ENCODE measurements at places on chromosomes 1 and 21.
A peak's percentile ranks its signal among the peaks of the same experiment; 100 is the strongest.

DNA sequence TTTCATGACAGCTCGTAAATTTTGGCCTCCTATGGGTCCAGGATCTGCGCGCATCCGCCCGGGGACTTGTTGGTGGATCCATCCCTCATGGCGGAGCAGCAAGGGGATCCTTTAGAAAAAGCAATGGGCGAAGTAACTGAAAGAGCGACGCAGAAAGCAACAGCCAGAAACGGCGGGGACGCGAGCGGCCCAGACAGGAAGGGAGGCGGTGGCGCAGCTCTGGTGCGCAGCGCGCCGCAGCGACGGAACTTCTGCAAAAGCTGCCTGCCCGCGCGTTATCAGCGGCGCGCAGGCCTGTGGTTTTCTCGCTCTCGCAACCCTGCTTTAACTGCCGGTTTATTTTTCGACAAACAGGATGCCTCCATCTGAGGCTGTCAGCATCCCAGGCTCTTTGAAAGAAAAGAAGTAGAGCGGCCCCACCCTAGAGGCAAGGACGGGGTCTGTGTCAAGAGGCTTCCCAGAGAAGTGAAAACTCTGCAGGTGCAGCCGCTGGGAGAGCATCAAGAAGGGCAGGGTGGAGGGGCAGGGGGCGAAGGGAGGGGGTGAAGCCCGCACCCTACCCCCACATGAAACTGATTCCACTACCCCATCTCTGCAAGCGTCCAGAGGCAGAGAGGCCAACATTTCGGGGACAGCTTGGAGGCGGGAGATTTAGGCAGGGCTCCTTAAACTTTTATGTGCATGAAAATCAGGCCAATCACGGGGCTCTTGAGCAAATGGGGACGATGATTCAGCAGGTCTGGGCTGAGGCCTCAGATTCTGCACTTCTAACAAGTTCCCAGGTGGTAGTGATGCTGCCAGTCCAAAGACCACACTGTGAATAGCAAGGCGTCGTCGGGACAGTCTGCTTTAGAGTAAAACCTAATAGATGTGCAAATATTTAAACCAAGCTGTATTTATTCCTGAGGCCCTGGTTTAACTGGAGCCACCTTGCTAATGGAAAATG lies 22.2 kb downstream of the RUNX1 start:
- peak; percentile 58 for DNase-seq

- DNase-seq = no peak
These were observed 39.5 kb downstream of the TRPM2 start for GRCh38 chr21:44392916-44393315.

DNA sequence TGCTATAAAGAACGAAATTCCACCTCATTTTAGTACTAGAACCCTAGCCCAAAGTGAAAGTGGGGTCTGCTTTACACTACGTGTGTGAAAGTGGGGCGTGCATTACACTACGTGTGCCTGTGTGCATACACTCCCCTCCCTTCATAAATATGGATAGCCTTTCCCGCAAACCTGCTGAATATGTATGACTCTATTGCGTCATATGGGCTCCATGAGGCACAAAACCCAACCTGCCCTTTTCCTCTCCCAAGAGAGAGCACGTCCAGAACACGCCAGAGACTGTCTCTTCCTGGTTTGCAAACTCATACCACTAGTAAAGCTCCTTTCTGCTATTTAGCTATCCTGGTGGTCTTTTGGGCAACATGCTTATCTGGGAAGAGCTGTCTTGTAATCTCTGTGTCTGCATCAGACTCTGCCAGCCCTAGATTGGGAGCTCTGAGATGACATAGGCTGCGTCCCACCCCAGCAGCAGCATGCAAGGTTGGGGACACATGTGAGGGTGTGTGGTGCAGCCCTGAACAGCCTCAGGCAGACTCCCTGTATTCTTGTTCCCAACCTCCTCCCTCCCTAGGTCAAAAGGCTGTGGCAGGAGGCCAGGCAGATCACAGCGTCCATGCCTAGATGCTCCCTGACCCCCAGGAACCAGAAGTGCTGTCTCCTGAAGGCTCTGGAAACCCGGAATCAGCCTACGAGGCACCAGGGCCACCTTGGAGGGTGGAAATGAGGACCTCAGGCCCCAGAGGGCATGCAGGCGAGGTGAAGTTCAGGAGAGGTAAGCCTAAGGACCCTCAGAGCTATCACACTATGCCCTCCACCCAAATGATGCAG lies 12.3 kb upstream of the PADI1 start:
- peak; percentile 26 for DNase-seq

DNA sequence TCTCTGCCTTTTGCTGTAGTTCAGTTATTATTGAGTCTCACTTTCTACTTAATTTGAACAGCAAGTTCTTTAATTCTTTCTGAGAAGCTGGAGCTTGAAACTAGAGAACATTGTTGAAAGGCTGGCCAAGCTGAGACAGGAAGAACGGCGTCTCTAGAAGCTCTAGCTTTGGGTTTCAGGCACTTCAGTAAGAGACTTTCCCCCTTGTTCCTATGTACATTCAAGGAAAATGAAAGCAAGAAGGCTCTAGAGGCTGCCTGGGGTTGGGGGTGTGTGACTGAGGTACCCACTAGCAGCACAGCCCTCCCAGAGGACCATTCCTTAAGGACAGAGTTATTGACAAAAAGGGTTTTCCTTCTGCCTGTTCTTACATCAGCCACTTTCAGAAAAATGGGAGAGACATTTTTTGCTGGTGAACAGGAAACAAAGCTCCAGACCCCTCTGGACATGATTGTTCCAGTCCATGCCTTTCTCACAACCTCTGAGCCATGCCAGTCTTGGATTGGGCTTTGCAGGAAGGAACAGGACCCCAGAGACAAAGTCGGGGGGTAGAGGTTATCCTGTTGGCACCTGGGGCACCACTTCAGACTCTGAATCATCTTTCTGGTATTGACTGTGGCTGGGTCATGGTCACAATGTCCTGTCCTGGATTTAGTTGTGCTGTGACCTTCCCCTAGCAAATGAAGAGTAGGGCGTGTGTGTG lies 63.1 kb downstream of the LAMC2 start:
- no peak for DNase-seq
